ENCODE measurements at places on chromosomes 4 and X.

DNA sequence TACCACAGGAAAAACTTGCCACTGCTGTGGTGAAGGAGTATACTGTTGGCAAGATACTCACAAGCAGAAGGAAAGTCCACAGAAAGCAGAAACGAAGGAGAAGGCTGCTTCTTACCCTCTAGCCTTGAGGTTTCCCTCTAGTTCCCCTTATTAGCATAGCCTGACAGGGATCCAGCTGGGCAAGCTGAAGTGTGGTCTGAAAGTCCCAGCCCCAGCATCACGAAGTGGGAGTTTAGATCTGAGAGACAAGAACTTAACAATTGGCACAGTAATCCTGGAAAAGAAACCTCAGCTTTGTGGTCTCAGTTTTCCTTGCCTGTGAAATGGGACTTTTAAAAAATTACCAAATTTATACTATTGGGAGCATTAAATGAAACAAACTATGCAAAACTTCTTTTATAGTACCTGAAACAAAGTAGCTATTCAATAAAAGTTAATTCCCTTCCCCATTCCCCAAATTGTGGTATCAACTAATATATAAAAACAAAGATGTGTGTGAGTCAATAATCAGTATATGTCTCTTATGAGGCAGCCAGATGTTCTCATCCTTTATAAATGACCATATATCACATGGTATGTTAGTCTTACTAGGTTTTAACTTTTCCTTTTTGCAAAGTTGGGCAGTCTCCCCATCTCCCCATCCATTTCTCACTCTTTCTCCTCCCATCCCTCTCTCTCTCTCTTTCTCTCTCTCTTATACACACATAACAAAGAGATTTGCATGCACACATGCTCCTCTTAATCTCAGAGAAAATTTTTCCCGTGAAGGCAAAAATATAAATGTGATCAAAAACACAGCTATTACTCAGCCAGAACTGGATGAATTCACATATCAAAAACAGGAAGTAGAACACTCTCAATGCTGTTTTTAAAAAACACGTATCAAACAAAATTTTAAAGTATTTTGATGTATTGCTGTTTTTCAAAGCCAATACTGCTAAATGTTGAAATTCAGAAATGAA lies 57.8 kb downstream of the SCFD2 start:
- no peak for DNase-seq

DNA sequence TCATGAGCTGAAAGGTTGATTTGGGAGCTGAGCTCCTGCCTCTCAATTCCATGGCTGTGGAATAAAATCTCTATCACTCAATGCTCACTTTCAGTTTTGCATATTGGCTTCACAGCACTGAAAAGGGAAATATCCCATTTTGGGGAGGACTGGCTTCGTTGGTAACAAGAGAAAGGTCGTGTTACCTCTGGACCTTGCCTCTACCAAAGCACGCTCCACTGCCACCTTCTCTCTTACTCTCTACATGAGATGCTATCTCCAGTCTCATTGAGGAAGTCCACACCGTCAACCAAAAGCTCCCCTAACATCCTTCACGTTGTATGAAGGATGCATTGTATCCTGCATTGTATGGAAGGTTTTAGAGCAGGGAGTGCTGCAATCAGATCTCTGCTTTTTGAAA lies 195.0 kb upstream of the LDB2 start:
- no peak for DNase-seq

GRCh38 chrX:73829890-73830466 lies 267.0 kb downstream of the CHIC1 start:
- no peak for DNase-seq

DNA sequence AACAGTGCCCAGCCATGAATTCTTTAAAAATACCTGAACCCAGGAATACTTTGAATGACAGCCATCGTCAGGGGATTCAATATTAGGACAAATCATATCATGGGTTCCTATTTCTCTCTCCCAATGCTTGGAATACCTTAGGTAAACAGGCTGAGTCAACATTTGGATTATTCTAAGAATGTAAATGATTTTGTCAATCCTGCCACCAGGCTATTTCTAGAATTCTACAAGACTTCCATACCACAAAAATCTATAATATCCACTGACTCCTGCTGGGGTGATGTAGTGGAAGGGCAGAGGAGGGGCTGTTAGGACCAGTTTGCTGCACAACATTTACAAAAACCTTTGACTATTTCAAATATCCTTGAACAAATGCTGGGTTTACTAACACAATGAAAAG lies 65.2 kb downstream of the IGFBP7 start:
- no peak for DNase-seq
